Activated CD4-positive, alpha-beta T cell treated with anti-CD3 and anti-CD28 coated beads, Interleukin-2, amount 50 U/mL, for 48 hours (primary cell): ENCODE measurements at places on chromosomes 16 and 17.

DNA sequence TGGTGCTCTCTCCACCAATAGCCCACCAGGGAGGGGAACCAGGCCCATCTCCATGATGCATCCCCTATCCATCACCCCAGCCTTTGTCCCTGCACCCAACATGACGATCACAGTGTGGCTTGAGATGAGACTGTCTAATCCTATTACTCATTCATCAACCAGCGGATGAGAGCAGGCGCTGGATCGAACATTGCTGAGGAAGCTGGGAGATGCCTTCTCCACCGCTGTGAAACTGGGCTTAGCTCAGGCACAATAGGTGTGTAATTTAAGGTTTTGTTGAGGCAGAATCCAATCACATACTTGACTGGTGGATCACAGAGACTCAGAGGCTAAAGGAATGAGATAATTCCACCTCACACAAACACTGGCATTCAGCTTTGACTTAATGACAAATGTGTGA, 64.6 kb upstream of the IRX3 start:
- DNase-seq = no peak

DNA sequence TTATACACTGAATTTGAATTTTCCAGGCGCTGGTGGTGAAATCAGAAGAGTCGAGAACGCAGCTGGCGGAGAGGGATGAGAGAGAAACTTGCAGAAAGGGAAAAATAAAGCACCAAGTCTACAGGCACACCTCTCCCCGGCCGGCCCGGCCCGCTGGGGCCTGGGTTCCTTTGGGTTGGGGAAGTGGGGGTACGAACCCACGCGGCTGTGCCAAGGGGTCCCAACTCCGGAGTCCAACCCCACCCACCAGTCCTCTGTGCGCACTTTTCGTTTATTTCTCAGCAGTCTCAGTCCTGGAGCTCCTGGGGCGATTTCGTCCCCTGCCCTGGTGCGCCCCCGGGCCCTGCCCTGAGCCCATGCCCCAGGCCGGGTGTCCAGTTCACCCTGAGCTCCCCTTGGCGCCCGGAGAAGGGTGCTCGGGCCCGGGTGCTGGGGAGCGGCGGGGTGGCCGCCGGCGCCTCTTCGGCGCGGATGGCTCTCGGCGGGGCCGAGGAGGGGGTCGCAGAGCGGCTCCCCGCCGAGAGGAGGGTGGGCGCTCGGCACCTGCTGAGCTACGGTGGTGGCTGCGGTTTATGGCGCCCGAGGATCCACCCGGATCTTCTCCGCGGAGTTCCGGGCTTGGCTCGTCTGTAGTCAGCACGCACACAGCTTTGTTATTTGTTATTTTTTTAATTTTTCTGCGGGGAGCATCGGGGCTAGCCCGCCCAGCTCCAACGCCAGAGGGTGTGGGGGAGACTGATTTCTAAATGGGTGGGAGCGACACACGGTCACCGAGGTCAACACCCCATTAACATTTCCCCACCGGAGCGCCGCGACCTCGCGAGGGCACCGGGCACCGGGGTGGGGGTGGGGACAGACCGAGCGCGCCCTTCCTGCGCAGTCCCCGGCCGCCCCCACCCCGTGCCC, 15.7 kb upstream of the CBX8 start:
- DNase-seq = no peak

DNA sequence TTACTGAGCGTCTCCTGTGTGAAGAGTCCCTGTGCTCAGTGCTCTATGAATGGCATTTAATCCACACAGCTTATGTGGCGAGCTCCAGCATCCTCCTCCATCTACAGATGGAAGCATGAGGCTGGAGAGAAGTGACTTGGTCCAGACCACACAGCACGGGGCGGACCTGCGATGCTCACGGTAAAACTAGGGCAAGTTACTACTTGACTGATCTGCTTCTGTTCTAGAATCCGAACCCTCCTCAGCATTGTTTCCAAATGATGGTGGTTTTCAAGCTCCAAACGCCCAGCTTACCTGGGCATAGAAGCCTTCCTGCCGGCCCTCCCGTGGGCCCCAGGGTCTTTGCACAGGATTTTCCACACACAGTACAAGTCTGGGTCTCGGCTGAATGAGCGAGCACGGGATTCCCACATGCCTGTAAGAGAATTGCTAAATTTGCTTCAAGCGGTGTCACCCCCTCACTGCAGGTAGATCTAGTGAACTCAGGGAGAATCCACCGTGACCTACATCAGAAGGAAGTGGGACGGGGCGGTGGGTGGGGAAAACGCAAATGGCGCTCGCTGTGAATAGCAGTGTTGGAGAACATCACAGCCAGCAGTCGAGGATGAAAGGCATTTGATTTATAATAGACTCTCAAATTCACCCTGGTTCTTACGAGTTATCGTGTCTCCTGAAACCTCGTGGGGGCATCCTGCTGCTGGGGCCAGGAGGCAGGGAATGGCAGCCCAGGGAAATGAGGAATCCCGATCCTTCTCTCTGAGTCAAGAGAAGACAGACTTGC, 101.1 kb downstream of the CMIP start:
- no peak for DNase-seq

DNA sequence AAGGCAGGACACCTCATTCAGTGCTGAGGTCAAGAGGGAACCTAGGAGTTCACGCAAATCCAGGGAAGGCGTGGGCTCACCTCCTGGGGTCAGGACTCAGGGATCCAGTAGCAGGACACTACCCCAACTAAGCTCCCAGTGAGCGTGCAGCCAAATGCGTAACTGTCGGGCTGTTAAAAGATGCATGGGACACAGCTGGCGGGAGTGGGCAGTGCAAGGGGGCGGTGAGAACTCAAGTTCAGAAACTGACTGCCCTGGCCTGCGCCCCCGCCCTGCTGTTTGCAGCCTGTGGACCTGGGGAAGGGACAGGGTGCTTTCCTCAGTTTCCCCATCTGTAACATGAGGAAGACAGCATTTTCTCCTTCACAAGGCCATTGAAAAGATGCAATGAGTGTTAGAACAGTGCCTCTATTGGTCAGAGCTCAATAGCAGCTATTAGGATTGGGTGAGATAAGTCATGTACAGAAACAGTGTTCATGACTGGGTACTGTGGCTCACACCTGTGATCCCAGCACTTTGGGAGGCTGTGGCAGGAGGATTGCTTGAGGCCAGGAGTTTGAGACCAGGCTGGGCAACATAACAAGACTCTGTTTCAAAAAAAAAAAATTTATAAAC, 20.2 kb downstream of the CDIPT start:
- no peak for DNase-seq

DNA sequence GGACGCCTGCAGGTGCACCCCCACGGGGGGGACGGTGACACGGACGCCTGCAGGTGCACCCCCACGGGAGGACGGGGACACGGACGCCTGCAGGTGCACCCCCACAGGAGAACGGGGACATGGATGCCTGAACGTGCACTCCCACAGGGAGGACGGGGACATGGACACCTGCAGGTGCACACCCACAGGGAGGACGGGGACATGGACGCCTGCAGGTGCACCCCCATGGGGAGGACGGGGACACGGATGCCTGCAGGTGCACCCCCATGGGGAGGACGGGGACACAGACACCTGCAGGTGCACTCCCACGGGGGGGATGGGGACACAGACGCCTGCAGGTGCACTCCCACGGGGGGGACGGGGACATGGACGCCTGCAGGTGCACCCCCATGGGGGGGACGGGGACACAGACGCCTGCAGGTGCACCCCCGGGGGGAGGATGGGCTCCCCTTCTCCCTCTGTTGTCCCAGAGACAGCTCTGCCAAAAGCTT, 114.5 kb upstream of the METRNL start:
- no peak for DNase-seq

DNA sequence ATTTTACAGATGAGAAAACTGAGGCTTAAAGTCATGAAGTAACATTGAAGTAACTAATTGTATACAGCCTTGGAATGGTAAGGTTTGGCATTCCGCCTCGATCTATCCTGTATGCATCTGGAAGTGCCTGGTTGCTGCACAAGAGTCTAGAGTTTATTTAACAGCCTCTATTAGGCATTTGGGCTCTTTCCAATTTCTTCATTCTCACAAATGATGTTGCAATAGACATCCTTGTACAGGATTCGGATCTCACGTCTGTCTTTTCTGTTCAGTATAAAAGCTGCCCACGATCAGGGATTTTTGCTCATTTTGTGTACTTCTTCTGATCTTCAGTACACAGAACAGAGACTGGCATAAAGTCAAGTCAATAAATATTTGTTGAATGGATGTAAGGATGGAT, 100.5 kb downstream of the AIPL1 start:
- no peak for DNase-seq

GRCh38 chr17:2264067-2264860, 39.3 kb downstream of the SMG6 start:
- no peak for DNase-seq

- DNase-seq = no peak
These were observed 118.3 kb downstream of the CMIP start for GRCh38 chr16:81562926-81563325.

- DNase-seq = peak; percentile 70
These were observed 661 bp downstream of the TEX2 start for GRCh38 chr17:64262198-64262999.

DNA sequence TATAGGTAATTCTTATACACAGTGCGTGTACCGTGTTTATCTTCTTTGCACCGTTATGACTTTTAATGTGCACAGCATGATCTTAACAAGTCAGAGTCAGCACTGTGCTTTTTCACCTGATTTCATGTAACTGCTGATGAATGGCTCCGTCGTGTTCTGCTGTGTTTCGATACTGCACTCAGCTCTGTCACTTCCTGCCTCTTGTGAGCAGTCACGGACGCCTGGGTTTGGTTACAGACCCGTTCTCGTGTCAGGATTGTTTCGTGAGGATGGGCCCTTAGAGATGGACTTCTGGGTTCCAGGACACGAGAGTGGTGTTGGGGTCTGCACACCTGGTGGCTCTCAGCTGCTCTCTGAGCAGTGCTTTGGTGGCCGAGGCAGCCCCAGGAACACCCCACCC, 24.6 kb downstream of the TBCD start:
- DNase-seq = no peak

GRCh38 chr17:57511475-57512123, 233.5 kb downstream of the CCDC182 start:
- DNase-seq = no peak

- DNase-seq = no peak
These were observed 53.9 kb downstream of the AP2B1 start for GRCh38 chr17:35641032-35641431.

DNA sequence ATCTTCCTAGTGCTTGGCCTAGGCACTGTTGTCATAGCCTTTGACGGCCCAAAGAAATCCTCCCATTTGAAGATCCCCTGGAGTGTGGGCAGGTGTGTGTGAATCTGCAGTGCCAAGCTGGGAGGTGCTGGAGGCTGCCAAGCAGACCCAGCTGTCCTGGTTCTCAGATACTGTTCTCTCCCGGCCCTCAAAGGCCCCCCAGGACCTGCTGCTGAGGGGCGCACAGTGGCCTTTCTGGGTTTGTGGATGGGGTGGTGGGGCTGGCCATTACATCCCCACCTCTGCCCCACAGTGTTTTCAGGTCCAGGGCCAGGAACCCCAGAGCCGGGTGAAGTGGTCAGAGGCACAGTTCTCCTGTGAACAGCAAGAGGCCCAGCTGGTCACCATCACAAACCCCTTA, 60.5 kb downstream of the MRC2 start:
- DNase-seq = no peak

DNA sequence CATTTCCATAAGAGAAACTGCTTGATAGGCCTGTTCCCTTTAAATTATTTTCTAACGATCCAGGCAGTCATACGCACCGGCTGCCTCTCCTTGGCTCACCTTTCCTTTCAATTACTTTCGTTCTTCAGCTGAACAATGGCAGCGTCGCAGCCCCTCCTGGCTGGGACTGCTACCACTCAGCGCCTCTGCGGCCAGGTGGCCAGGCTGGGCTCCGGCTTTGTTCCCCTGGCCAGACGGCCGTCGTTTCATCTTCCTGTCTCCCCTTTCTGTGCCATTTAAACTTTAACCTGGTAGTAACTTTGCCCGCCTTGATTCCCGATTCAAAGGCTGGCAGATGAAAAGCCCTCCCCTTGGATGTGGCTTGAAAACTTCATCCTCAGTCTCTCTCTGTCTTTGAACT, 79.0 kb downstream of the C16orf78 start:
- no peak for DNase-seq

GRCh38 chr17:48013876-48014594, 23.6 kb downstream of the COPZ2 start:
- no peak for DNase-seq

DNA sequence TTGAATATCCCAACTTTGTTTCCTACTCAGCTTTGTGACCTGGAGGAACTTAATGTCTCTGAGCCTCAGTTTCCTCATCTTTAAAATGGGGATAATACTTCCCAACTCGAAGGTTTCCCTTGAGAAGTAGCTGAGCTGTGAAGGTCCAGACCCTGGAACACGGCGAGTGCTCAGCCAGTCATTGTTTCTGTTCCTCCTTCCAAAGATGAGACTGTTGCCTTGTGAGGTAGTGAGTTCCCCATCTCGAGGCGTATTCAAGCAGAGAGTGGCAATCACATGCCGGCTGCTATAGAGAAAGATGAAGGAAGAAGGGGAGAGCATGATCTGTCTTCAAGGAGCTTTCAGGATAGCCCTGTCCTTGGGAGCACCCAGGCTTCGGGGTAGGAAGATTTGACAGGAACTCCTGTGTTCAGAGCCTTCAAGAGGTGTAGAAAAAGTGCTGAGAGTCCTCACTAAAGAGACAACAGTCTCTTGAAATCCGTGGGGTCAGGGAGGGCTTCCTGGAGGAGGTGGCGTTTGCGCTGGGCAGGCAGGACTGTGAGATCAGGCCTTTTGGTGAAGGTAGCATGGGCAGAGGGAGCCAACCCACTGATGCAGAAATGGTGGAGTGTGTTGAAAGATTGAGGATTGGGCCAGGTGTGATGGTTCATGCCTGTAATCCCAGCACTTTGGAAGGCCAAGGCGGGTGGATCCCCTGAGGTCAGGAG, 27.2 kb downstream of the SPNS2 start:
- no peak for DNase-seq

DNA sequence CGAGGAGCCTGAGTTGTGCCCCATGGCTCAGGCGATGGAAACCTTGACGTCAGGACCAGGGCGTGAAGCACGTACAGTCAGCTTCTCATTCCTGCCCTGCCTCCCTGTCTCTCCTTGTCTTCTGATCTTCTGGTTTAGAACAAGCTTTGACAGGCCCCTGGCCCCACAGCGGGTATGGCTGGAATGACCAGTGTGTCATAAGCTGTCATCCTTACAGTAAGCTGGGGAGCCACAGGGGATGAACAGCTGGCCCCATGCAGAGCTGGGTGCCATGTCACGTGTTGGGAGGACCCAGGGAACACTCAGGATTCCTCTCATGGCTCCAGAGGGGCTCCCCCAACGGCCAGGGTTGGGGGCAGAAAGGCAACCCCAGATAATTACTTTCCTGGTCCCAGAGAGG, 157.6 kb upstream of the PLCG2 start:
- DNase-seq = no peak

- DNase-seq = no peak
These were observed 73.1 kb downstream of the CDH13 start for GRCh38 chr16:82699711-82700495.
